ENCODE measurements at places on chromosomes 6 and 20.
A peak's percentile ranks its signal among the peaks of the same experiment; 100 is the strongest.

GRCh38 chr6:14422061-14422460, 304.5 kb downstream of the CD83 start:
- DNase-seq: no peak

DNA sequence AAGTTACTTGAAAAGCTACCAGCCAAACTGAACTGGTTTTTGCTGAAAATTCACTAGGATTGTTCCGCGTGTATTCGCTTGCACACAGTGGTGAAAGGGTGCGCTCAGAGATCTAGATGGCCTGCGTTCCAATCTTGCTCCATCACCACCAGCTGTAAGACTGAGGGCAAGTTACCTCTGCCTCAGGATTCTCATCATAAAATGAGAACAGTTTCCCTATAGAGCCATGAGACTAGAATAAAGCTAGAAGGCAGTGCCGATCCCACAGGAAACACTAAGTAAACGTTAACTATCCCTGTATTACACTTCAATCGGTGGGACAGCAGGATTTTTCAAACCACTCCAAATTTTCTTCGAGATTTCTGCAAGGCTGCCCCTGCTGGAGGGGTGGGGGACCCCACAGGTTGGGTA, 838 bp downstream of the AHCY start:
- no peak for DNase-seq

- DNase-seq: no peak
Observed at GRCh38 chr6:25188232-25188631, 90.9 kb upstream of the CARMIL1 start.

GRCh38 chr6:42452171-42453030, 675 bp upstream of the TRERF1 start:
- DNase-seq: peak; percentile 84

DNA sequence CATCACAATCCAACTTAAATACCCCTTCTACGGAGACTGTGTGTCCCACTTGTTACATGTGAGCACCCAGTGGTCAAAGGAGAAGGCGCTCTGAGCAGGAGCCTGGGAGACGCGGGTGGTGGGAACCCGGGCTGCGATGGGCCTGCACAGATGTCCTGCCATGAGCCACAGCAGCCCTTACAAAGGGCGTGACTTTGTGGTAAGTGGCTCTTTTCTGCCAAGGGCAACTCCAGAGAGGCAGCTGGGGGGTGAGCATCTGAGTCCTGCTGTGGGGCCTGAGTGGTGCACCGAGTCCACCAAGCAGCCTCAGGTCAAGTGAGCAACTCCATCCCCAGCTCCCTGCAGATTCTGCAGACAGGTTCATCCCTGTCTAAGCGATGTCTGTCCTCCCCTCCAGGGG, 33.6 kb upstream of the CST7 start:
- no peak for DNase-seq

GRCh38 chr6:132715204-132715603, 1.3 kb upstream of the VNN1 start:
- no peak for DNase-seq

DNA sequence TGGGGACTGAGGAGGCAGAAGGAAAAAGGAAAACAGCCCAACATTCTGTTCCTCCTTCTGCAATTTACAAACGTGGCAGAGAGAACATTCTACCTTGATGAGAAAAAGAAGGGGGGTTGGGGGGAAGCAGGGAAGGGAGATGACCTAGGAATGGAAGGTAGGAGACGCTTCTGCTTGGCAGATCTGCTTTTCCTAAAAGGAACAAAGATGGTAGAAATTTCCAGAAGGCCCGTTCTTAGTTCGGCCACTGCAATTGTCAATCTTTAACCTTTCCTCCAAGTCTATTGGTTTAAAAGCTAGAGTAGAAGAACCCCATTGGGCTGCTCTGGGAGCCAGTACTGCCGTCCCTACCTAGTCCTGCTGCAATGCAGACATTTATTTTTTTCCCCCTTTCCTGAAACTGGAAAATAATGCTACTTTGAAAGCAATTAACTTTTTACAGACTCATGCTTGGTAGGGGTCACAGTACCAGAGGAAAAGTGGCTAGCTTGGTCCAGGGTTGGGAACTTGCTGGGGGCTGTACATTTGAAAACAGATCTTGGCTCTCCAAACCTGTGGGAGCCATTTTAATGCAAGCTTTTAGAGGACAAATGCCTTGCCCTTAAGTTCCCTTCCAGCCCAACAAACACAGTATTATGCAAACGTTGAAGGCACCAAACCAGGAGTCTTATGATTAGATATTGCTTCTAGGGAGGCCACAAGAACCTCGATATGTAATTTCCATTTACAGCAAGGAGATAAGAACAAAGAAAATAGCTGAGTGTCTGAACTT, 2.6 kb downstream of the ZMYND8 start:
- DNase-seq: peak; percentile 68
